ENCODE measurements at places on chromosomes 1 and 21.

DNA sequence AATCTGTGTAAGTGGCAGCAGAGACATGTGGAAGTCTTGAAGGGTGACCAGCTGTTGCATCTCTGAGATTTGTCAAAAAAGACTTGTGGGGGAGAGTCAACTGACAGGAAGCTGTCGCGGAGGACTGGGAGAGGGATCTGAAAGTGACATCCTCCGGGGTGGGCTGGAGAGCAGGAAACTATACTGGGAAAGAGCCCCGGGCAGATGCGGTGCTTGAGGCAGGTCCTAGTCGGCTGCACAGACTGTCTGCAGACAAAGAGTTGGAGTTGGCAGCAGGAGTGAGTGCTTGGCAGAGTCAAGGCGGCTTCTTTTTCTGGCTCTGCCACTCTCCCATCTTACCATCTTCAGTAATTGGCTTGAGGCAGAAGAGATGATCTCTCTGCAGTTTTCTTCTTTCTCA is 294.0 kb upstream of the C1orf87 start:
- no peak for DNase-seq

DNA sequence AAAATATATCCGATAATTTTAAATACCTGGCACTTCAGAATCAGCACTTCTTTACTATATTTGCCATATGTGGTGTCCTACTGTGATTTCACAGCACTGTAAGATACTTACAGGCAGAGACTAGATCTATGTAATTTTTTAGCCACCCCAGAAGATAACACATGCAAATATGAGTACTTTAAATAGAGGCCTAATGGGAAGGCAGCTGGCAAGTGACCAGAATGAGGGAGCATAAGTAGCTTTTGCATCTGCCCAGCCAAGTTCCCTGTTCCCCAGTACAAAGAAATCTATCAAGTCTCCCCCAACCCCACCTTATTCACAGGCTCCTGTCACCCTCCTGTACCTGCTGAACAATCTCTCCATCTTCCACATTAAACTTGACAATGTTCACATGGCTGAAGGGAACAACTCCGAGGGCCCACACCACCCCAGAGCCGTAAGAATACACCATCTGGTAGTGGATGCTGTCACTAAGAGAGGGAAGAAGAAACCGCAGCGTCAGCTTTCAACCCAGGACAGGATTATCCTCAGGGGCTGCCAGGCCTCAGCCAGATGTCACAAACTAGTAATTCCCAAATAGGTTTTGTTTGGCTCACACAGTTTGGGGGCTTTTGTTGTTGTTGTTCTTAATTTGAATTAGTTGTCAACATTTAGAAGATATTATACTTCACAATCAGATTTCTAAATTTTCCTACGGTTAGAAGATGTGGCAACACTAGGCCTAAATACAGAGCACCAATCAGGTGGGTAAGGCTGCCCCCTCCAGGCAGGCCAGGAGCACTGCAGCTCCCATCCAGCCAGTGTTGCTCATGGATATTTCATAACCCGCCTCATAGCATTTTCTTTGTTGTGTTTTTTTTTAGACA is 10.4 kb downstream of the EMC1 start:
- DNase-seq: no peak

DNA sequence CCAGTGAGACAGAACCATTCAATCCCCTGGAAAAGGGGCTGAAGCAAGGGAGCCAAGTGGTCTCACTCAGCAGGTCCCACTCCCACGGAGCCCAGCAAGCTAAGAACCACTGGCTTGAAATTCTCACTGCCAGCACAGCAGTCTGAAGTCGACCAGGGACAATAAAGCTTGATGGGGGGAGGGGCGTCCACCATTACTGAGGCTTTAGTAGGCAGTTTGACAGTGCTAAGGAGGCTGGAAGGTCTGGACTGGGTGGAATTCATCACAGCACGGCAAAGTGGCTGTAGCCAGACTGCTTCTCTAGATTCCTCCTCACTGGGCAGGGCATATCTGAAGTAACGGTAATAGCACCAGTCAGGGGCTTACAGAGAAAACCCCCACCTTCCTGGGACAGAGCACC is 105.4 kb upstream of the GORAB start:
- no peak for DNase-seq

GRCh38 chr1:26827106-26827604 is 667 bp downstream of the ZDHHC18 start:
- no peak for DNase-seq

GRCh38 chr1:220681220-220681880 is 8.8 kb upstream of the C1orf115 start:
- DNase-seq: no peak

DNA sequence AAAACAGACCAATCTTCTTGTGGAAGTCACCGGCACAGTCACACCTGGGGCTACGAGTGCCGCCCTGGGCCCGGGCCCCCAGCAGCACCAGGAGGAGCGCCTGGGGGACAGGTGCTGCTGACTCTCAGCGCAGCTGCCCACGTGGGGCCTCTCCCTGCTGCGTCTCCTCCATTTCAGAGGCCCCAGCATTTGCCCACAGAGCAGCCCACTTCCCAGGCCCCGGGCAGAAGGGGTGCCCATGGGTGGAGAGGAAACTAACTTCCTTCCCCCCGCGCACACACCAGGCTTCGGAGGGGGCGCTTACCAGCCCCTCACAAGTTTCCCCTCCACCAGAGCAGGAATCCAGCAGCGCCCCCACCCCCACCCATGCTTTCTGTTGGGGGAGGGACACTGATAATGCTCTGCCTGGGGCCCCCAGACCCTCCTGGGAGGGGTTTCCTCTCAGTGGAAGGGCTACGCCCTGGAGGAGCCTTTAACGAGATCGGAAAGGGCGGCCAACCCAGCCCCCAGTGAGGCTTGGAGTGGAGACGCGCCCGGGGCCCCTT is 440 bp downstream of the TNFRSF25 start:
- DNase-seq: no peak

- DNase-seq: no peak
These were observed 26.5 kb downstream of the CYYR1 start for GRCh38 chr21:26546446-26547097.

DNA sequence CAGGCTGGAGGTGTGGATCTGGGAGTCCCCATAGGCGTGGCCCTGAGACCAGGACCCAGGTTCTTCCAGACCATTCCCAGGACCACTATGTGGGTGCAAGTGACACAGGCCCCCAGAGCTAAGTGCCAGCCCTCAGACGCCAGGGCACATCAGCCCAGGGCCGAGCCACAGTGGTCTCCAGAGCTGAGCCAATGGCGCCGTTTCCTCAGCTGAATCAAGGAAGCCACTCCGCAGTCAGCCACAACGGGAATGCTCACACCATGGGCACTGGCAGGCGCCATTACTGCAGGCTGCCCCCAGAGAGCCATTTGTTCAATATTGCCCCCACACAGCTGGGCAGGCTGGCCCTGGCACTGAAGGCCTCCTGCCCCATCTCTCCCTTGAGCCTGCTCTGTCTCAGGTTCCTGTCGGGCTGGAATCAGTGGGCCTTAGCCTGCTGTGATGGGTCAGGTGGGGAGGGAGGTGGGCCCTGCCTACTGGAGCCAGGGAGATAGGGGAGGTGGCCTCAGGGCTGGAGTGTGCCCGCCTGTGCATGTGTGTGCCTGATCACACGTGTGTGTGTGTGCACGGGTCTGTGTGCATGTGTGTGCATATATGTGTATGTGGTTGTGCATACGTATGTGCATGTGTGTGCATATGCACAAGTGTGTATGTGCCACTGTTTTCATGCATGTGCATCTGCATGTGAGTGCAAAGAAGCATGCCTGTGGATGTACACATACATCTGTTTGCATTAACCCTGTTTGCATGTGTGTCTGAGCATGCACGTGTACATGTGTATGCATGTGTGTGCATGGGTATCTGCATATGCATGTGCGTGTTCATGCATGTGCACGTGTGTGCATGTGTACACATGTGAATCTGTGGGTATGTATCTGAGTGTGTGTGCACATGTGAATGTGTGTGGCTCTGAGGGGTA is 6.1 kb downstream of the GJC2 start:
- DNase-seq: no peak

DNA sequence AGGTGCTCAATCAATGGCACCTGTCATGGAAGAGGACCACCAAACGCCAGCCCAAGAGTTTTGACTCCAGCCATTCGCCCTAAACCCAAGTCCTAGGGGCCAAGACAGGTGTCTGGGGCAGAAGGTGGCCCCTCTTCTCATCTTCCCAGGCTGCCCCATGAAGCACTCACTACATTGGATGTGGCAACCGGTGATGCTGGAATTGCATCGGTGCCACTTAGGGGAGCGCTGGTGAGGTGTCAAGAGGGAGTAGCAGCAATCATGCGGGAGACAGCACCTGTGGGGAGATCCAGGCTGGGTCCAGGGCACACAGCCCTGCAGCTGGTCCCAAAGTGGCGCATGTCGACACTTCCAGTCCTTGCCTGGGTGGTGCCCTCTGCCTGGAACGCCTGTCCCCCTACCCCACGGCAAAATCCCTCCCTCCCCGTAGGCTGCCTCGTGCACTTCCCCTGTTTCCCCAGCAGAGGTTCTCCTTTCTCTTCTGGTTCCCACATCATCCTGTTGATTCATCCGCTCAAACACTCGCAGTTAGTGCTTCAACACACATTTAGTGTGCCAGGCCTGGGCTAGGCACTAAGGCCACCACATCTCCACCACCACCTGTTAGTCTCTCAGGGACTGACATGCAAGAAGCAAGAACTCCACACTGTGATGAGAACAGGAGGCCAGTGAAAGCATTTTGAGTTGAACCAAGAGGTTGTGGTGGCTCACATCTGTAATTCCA is 18.5 kb downstream of the PLA2G2D start:
- peak; percentile 4 for DNase-seq

DNA sequence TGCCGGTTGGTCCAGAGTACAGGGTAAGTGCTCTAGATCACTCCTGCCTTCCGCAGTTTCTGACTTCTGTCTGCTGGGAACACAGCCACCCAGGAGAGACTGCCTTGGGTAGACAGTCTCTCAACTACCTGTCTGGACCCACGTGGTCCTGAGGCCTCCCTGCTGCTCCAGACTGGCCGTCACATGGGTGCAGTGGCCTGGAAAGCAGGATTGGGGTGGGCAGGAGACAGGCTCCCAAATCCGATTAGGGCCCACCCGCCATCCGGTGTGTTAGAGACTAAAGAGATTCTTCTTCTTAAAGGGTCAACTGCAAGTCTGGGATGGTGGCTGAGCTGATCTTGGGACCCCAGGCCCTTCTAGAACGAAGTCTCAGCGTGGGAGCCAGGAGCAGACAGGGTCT is 105.5 kb downstream of the EBNA1BP2 start:
- no peak for DNase-seq

GRCh38 chr1:94272388-94272787 is 35.0 kb upstream of the ARHGAP29 start:
- DNase-seq: no peak

DNA sequence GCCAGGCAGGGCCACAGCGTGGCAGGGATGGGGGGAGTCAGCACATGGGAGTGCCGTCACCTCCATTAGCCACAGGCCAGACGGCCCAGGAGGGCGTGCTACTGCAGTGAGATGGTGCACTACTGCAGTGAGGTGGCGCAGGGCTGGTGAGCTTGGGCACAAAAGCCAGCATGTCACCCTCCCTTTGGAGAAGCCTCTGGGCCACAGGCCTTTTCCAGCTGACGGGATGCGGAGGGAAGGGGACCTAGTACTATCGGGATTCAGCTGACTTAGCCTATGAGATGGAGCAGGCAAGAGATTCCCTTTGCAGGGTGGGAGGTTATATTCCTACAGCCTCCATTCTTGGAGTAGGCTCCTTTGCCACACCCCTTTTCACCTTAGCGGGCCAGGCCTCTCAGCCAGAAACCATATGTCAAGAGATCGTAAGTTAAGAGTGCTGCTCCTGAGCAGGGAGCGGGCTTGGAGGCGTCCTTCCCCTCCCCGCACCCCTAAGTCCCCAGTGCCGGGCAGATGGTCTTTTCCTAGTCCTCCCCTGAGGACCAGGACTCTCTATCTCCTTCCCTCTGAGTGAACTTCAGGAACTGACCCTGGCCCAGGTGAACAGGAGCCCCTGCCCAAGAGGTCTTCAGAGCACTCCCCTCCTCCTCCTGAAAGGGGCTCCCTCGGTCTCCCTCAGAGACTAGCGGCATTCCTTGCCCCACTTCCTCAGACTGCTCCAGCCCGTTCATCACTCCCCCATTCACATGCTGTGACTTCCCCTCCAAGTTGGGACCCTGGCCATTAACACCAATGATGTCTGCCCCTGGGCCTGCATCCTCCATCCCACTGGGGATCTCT is 8.2 kb downstream of the NES start:
- DNase-seq: no peak

DNA sequence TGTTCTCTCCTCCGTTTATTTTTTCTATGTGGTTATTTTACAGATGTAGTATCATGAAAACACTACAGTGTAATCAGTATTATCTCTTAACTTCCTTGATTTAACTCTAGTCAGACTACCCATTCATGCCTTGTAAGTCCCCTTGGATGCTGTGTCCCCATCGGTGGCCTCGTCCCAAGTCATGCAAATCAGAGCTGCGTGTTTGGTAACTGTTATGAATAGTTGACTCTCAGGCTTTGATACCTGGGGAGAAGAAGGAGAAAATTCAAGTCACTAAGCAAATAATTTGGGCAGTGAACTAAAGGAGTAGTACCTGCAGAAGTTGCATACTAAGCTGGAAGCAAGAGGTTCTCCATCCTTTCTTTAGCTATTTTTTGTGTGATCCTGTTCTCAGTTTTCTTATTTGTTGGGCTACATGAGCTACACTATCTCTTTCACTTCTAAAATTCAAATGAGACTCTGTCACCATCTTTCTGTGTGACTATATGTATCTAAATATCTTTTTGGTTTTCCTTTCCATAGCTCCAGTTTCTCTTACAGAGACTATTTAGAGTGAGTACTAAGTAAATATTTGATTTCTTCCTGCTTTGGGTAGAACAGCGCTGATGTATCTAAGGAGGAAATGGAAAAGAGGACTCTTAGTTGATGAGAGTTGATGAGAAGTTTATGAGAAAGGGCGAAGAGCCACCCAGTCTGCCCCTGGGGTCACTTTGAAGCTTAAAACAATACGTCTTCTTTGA is 50.9 kb downstream of the VANGL2 start:
- no peak for DNase-seq

DNA sequence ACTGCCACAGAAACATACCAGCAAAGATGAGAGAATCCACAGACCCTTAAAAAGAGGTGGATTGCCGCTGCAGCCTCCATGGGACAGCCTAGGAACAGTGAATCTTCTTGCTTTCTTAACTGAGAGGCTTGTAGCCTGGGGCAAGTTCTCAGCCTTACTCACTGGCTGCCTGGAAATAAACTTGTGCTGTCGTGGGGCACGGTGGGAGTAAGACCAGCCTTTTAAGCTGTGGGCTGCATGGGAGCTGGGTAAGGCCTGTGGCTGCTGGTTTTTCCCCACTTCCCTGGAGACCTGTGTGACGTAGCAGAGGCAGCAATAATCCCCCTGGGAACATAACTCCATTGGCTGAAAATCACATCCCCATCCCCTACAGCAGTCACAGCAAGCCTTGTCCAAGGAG is 30.8 kb downstream of the CD2 start:
- no peak for DNase-seq

All from HS-27A (cell line).